ENCODE measurements at places on chromosomes 6 and 20. TPM values are rescaled to one million over a fixed set of nuclear protein-coding genes. Genes with fewer than 3 reads are reported as not detected.

The ZNF165 gene
- 2.0 TPM for total RNA-seq

The GLP1R gene
- total RNA-seq, result 0.05 TPM

The CPNE1 gene
- 264 TPM for total RNA-seq

The NKAPL gene
- total RNA-seq, result 0.35 TPM

The UBE2C gene
- total RNA-seq, result 18.4 TPM

The BMP6 gene
- not detected for total RNA-seq

The CNBD2 gene
- 4.1 TPM for total RNA-seq

The SCAND1 gene
- total RNA-seq, result 59.5 TPM

The PBOV1 gene
- total RNA-seq, result not detected

The CNR1 gene
- total RNA-seq, result 0.63 TPM

The RAE1 gene
- 68.5 TPM for total RNA-seq

The DPPA5 gene
- total RNA-seq, result not detected

The PDE7B gene
- total RNA-seq, result 0.05 TPM

The OTOR gene
- not detected for total RNA-seq

The GSTA5 gene
- not detected for total RNA-seq

The RRAGD gene
- total RNA-seq, result 11.9 TPM

The SOBP gene
- total RNA-seq, result 2.1 TPM

The C2 gene
- 0.56 TPM for total RNA-seq

The TOP1 gene
- total RNA-seq, result 117 TPM

The NKX2-2 gene
- not detected for total RNA-seq

The RNF5 gene
- total RNA-seq, result 40.1 TPM
